ENCODE measurements at places on chromosomes 16 and 17. TPM values are rescaled to one million over a fixed set of nuclear protein-coding genes. Genes with fewer than 3 reads are reported as not detected.

The TBC1D26 gene
- total RNA-seq = 0.35 TPM

DNA sequence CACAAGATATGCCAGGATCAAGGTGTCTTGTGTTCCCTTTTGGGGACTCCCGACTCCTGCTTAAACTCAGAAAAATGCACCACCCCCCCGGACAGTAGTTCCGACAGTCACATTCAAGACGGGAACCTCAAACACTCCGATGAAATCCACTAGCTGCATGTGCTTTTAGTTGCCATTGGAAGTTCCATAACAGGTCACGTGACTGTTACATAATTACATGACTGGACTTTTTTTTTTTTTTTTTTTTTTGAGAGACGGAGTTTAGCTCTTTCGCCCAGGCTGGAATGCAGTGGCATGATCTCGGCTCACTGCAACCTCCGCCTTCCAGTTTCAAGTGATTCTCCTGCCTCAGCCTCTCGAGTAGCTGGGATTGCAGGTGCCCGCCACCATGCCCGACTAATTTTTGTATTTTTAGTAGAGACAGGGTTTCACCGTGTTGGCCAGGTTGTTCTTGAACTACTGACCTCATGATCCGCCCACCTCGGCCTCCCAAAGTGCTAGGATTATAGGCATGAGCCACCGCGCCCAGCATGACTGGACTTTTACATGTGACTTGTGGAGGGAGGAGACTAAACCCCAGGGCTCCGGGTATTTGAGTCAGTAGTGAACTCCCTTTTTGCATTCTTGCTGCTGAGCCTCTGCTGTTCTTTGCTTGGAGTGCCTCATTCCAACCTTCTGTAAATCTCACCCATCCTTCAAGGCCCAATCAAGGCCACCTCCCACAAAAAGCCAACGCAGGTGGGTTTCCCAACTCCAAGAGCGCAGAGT, 1.6 kb downstream of the SIRT7 start:
- no peak for DNase-seq

DNA sequence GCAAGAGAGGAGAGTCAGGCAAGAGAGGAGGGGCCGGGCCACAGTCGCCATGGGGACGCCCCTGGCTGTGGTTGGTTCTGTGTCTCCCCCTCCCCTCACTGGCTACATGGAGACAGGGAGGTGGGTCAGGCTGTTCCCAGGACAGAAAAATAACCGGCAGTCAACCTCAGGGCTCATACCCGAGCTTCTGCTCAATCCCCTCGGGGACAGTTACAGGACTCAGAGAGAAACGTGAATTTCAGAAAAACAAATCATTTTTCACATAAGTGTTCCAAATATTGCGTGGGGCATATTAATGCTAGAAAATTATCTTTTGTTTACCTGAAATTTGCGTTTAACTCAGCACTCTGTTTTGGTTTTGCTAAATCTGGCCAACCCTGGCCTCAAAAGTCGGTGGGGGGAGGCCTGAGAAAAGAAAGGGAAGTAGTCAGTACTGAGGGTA, 22.2 kb upstream of the CPSF4L start:
- no peak for DNase-seq

GRCh38 chr16:84071121-84071520, 28.5 kb upstream of the SLC38A8 start:
- DNase-seq = no peak
